Upper lobe of left lung (tissue), 6 donors: ENCODE measurements at places on chromosomes 2 and 18. TPM values are rescaled to one million over a fixed set of nuclear protein-coding genes. Genes with fewer than 3 reads are reported as not detected.

- H3K4me1 ChIP-seq: no peaks in the 10 kb centered on the region
- no peak for DNase-seq
- no peaks in the 10 kb centered on the region for H3K36me3 ChIP-seq
- no peak overlapping the region for H3K27ac ChIP-seq
- no peak overlapping the region for H3K4me3 ChIP-seq
- no peaks in the 10 kb centered on the region for H3K27me3 ChIP-seq
Measured at GRCh38 chr2:214038186-214038585, 372.7 kb upstream of the VWC2L start.

DNA sequence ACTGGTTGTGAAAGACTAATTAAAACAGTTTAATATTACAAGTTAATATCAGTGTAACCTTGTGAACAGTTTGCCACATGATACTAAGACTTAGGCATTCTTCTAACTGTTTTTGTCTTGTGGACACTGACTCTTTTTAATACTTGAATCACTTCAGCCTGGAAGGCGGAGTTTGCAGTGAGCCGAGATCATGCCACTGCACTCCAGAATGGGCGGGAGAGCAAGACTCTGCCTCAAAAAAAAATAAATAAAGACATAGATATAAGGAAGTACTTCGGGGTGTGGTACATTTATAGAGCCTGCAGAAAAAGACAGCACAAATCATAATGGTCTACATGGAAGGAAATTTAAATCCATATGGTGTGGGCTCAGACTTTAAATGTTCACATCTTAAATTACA lies 300.4 kb upstream of the NETO1 start:
- H3K27ac ChIP-seq: no peak overlapping the region
- DNase-seq: no peak
- H3K27me3 ChIP-seq: no peaks in the 10 kb centered on the region
- no peak overlapping the region for H3K4me3 ChIP-seq
- H3K36me3 ChIP-seq: no peaks in the 10 kb centered on the region

GRCh38 chr2:33581872-33582271 lies 17.2 kb downstream of the FAM98A start:
- H3K27me3 ChIP-seq: no peaks in the 10 kb centered on the region
- H3K4me3 ChIP-seq: no peak overlapping the region
- DNase-seq: no peak
- peaks cover 34% of the 10 kb centered on the region for H3K36me3 ChIP-seq
- no peaks in the 10 kb centered on the region for H3K4me1 ChIP-seq

GRCh38 chr2:227010433-227010832 lies 153.6 kb downstream of the COL4A4 start:
- H3K27me3 ChIP-seq: no peaks in the 10 kb centered on the region
- H3K27ac ChIP-seq: no peak overlapping the region
- H3K36me3 ChIP-seq: no peaks in the 10 kb centered on the region
- no peaks in the 10 kb centered on the region for H3K4me1 ChIP-seq

DNA sequence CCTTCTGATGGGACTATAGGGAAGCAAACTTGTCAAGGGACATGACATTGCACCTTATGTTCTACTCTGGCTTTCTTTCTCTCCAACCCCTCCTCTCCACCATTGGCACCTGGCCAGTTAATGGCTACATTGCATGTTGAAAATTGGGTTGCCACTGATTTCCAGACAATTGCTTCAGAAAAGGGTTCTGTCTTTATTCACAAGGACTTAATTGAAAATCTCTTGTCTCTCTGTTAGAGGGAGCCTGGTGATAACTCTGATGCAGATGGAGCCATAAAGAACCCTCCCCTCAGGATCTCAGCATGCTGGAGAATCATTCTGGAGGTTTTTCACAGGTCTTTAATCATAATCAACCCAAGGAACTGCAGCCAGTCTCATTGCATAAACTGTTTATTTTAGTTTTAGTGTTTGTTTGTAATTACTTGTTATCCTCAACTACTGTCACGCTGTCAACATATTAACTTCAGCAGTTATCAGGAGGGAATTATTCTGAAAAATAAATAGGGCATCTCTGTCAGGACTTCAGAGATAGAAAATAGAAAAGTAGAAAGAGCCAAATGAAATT lies 316.8 kb downstream of the RIT2 start:
- no peak overlapping the region for H3K4me3 ChIP-seq
- no peaks in the 10 kb centered on the region for H3K4me1 ChIP-seq
- no peaks in the 10 kb centered on the region for H3K27me3 ChIP-seq

The M1AP gene
- total RNA-seq: 1.4 TPM

The ANKRD62 gene
- total RNA-seq: not detected

The DLX2 gene
- total RNA-seq: not detected

The MOCOS gene
- total RNA-seq: 4.6 TPM

The IL1RL2 gene
- total RNA-seq: 1.5 TPM

The SESTD1 gene
- 61.1 TPM for total RNA-seq
